ENCODE measurements at places on chromosomes 1 and 21. TPM values are rescaled to one million over a fixed set of nuclear protein-coding genes. Genes with fewer than 3 reads are reported as not detected.

The GBP3 gene
- 7.3 TPM for total RNA-seq

DNA sequence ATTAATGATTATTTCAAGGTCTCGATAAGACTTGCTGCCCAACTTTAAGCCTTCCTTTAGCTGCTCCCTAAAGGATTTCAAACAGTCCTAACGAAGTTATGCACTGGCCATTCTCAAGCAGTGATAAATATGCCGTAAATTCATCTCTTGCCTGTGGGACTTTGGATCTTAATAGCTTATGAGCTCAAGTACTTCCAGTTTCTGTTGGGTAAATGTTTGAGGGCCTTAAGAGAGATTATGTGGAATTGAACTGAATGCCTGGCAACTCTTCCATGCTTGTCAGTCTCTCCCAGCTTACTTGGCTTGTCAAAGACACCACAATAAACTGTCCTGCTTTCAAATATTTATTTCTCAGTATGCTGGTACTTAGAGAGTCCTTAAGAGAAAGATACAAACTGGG is 3.5 kb upstream of the OR10J4 start:
- no peak for DNase-seq

- DNase-seq, result no peak
Measured at GRCh38 chr21:15686506-15686905, 43.3 kb upstream of the USP25 start.

GRCh38 chr1:8120693-8121260 is 94.7 kb upstream of the ERRFI1 start:
- DNase-seq, result no peak

DNA sequence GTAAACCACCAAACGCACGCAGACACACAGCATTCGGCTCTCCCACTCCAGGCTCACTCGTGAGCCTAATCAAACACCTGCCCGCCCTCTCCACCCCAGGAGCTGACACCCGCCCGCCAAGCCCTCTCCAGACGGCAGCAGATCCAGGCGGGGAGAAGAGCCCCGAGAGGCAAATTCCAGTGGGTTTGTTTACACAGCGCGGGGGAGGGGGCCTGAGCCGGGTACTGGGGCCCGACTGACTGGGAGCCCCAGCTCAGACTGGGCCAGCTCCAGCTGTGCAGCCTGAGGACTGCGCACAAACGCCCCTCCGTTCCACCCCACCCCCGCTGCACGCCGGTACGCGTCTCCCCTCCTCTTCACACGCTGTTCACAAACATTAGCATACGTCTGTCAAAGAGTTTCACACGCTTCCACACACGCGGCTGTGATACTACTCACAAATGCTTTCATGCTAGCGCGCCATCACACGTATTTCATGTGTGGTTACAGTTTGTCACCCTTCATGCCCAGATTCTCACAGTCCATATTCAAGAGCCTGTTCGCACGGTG is 1.0 kb upstream of the EFNA1 start:
- no peak for DNase-seq

DNA sequence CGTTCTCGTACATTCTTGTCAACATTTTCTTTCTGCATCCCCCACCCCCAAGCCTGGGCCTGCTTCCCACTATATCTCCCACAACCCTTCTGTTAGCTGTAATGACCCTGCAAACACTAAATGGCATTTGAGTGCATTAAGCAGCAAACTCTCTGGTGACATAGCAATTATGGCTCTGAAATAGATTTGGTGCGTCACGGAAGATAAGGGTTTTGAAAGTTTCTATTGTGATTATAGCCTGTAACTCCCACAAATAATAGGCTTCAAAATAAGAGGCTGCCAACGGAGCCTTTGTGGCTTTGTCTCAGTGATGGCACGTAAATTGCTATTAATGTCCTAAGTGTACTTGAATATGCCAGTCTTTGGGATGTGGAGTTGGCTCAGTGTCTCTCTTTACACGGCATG is 277.6 kb downstream of the PBX1 start:
- DNase-seq, result no peak
